ENCODE measurements at places on chromosomes 6 and 20. TPM values are rescaled to one million over a fixed set of nuclear protein-coding genes. Genes with fewer than 3 reads are reported as not detected.

DNA sequence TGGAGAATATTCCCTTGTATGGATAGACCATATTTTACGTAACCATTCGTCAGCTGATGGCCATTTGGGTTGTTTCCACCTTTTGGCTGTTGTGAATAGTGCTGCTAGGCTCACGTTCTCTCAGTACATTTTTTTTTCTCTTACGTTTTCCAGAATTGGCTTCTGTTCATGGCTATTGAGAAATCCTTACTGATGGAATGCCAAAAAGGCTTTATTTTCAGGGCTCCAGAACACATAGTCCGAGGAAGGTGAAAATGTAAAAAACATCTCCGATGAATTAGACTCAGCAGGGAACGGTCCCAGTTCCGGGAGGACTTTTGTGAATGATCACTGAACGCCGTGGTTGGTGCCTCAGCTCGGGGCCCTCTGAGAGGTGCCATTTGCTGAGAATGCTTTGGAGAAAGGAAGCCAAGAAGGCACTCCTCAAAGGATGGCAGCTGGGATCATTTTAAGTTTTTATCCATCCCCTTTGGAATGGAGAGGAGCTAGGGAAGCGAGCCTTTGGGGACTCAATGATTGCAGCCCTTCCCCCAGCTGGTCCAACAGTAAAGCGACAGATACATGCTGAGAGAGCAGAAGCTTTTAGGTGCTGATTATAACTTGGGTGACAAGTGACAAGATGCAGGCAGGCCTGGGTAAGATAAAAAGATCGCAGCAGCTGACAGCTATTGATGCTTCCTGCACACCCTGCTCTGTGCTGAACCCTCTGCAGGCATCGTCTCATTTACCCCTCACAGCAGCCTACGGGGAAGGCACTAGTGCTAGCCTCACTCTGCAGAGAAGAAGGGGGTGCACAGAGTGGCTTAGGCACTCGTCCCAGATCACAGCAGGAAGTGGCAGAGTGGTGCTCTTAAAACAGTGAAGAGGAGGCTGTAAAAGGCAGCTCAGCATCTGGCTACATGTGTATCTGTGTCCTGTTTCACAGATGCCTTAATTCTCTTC is 133.4 kb upstream of the KCNG1 start:
- no peak for DNase-seq

- no peak for DNase-seq
Observed at GRCh38 chr6:136527831-136528230, 22.4 kb downstream of the MAP7 start.

DNA sequence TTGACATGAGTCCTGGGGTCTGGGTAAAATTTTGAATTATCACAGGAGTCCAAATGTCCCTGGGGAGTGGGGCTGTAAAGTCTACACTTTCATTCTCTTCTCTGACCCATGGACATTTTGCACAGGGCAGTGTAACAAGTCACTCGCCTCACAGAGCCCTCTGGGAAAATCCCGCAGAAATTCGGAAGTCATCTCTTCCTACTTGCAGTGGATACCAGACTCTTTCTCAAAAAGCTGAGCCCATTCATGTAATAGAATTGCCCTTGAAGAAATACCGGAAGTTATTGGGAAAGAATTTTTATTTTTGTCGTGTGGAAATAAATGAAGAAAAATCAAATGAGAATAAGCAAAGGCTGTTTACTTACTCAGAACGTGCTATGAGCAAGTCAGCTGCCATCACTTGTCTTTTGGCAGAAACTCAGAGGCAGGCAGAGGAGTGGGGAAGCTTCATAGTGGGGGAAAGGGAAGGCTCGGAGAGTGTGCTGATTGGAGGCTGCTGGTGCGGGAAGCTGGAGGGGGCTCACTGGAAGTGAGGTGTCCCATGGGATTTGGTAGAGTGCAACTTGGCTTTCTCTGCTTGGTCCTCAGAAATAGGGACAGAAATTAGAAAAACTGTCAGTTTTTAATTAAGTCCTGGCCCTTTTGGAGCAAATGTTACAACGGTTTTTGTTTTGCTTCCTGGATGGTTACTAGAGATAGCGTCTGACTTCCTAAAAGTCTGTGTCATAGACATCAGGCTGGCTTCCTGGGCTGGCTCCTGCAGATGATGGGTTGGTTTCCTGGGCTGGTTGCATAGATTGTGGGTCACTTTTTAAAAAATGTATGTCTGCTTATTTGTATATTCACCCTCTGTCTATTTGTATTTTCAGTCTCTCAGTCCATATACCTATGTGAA is 79.8 kb upstream of the EEF1E1 start:
- peak; percentile 25 for DNase-seq

DNA sequence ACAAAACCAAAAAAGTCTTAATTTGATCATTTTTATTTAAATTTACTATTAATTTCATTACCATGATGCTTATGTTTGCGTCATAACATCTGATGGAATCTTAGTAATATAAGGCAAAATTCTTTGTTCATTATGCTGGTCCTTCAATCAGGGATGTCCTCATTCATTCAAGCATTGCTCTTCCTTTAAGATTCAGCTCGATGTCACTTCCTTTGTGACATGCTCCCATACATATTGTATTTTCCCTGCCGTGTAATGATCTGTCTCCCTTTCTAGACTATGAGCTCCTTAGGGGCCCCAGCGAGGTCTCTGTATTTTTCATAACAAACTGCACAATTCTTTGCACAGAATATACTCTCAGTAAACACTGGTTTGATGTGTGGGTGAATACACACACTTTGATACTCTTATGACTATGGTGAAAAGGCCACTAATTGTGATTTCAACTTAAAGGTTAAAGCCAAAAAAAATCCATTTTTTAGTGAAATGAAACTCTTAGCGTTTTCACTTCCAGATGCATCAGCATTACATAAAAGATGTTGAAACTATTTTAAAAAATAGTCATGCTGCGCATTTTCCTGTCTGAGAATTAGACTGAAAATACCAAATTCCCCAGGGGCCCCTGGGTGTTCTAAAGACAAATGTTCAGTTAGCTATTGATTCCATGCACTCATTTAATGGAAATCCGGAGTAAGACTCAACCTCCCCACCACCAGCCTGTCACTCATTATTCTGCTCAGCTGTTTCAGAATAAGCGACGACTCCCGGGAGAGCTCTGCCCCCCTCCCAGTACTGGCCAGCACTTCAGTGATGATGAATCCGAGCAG is 169.7 kb downstream of the ATXN1 start:
- DNase-seq, result no peak

GRCh38 chr20:46277602-46278001 is 30.7 kb downstream of the CDH22 start:
- no peak for DNase-seq

DNA sequence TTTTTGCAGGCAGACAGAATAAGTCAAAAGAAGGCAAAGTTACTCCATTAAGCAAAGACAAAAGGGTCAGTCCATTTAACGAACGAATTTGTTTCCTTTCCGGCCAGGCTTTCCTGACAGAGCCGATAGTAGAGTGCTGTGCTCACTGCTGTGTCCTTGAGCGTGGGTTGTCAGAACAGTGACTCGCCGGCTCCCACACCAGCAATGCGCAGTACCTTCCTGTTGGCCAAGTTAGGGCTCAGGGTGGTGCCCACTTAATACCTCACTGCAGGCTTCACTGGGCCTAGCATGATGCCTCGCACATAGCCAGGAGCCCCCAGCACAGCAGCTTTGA is 294.7 kb downstream of the FOXC1 start:
- peak; percentile 66 for DNase-seq

GRCh38 chr6:15779726-15780125 is 116.9 kb upstream of the DTNBP1 start:
- DNase-seq, result no peak

DNA sequence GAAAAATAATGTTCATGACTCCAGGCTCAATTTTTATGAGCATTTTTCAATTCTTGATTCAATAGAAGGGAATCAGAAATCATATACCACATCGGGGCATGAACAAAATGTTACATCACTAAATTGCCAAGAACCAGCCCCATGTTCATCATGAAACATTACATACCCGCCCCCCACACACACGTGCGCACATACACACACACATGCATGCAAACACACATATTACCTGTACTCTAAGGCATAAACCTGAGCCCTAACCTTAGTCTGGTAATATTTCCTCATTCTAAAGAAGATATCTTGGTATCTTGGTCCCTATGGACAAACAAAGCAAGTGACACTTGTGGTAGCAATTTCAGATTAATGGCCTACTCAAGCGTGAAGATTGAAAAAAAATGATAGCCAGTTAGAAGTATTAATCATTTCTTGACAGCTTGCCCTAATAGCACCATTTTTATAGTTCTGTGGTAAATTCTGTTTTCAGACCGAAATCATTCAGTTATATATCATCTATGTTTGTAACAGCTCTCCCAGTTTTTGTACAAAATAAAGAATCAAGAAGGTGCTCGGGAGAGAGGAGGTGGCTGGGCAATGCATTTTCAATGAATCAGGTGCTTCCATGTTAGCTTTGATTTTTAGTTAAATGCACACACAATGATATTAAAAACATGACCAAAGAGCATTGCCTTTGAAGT is 95.4 kb upstream of the DOK5 start:
- no peak for DNase-seq

DNA sequence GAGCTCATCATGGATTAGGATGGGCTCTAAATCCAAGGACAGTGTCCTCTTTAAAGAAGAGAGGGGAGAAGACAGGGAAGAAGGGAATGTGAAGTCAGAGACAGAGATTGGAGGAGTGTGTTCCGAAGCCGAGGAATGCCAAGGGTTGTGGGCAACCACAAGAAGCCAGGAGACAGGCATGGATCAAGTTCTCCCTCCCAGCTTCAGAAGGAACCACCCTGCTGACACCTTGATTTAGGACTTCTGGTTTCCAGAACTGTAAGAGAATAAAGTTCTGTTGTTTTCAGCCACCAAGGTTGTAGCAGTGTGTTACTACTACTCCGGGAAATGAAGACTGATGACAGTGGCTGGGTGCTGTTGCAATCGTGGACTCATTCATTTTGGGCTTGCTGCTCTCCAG is 120.1 kb downstream of the RPS12 start:
- DNase-seq, result no peak

DNA sequence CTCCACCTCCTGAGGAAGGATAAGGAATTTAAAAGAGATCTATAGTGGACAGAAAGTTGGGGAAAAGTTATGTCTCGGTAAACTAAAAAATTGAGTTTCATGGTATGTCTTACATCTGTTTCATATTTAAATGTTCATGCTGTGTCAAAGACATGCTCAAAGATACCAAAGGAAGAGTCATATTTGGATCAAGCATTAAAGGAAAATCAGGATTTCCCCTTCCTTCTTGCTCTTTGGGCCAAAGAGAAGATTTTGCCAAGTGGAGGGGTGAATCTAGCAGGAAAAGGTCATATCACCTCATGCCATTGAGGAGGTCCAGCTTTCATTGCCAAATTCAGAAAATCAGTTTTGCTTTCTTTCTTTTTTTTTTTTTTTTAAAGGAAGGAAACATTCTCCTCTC is 192.4 kb downstream of the OGFRL1 start:
- no peak for DNase-seq

DNA sequence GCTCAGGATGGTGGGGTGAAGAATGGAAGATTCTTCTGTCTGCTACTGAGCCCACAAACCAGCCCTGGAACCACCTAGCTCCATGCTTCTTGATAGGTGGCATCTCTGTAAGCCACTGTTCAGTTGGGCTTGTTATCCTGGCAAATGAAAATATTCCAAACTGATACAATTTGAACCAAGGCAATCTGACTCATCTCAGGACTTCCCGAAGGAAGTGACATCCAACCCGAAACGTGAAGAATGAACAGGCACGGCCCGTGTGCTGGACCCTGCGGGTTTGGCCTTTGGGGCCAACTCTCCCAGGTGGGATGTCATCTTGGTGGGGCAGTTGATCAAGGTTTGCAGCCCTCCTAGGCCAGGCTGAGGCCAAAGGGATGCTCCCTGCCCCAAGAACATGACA is 160.3 kb downstream of the PREX1 start:
- DNase-seq, result peak; percentile 33

DNA sequence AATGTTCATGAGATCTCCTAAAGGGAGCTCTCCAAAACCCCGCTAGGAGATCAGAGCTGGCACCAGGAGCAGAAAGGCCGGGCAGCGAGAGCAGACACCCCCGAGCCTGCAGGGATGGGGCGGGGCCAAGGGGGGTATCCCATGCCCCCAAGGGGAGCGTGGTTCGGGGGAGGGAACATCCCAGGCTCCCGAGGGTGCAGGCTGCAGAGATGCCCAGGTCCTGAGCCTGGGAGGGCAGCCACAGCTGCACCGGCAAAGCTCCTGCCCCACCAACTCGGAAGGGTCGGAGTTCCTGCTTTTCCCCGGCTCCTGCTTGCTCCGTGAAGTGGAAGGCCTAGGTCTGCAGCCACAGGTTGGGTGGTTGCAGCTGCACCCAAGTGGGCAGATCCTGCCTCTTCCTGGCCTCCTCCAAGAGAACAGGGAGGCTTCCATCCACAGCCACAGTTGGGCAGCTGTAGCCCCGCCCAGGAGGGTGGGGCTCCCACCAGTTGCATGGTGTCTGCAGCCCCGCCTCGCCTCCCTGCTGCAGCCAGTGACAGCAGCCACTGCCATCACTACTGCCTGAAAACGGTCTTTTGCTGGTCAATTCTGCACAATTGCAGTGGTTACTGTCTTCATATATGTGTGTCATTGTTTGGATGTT is 13.4 kb upstream of the GMNN start:
- DNase-seq, result no peak

DNA sequence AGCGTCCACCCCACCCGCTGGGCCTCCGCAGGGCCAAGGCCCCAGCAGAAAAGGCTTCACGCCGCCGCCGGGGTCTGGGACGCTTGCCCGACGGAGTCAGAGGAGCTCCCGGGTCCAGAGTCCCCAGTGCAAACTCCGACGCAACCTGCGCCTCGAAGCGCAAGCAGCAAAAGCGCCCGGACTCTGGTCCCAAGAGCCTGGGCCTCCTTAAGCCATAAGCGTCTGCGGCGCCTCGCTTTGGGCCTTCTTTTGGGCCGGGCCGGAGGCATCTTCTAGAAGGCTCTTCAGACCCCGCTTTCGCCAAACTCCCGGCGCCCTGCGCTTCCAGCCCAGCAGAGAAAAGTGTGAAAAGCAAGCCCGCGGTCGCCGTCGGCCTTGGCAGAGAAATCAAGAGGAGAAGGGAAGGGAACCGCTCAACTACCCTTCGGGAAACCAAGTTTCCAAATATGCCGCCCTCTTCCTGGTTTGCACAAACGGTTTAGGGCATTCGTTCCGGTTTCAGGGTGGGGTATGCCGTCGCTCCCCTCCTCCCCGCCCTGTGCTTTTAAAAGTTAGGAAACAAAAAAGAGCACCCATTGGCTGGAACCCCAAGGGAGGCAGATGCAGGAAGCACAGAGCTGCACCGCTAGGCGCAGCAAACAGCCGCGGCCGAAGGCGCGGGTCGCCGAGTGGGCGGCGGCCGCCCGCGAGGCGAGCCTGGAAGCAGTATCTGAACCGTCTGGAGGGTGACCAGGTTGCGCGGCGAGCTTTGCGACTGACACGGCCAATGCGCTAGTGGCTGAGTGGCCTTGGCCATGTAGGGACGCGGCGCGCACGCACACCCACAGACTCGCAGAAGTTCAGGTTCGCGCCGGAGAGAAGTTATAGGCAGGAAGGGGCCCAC is 1.2 kb downstream of the TBX18 start:
- peak; percentile 85 for DNase-seq

- peak; percentile 77 for DNase-seq
Observed at GRCh38 chr6:53651764-53652401, 13.7 kb downstream of the KLHL31 start.

CALHM6 gene
- 1.0 TPM for total RNA-seq

TTPAL gene
- 3.5 TPM for total RNA-seq

RIPOR3 gene
- total RNA-seq, result 0.13 TPM

TMEM242 gene
- 5.3 TPM for total RNA-seq

CCR6 gene
- total RNA-seq, result not detected

DPPA5 gene
- not detected for total RNA-seq

TSPO2 gene
- total RNA-seq, result not detected

ERGIC3 gene
- total RNA-seq, result 401 TPM

BMP7 gene
- not detected for total RNA-seq

ROS1 gene
- not detected for total RNA-seq

MTRF1L gene
- total RNA-seq, result 13.5 TPM

All from dermis microvascular lymphatic vessel endothelial cell (primary cell).